Gastrocnemius medialis (tissue), 4 donors: ENCODE measurements at places on chromosomes 12 and 14. TPM values are rescaled to one million over a fixed set of nuclear protein-coding genes. Genes with fewer than 3 reads are reported as not detected.
A peak's percentile ranks its signal among the peaks of the same experiment; 100 is the strongest.

The LTB4R2 gene
- total RNA-seq = 3.1 TPM

The KERA gene
- total RNA-seq = not detected

- H3K4me1 ChIP-seq = no peaks in the 10 kb centered on the region
- H3K36me3 ChIP-seq = peaks cover 38% of the 10 kb centered on the region
- H3K27me3 ChIP-seq = no peaks in the 10 kb centered on the region
- DNase-seq = no peak
- H3K27ac ChIP-seq = no peak overlapping the region
Observed at GRCh38 chr14:105384605-105385321, 13.6 kb upstream of the TEX22 start.

DNA sequence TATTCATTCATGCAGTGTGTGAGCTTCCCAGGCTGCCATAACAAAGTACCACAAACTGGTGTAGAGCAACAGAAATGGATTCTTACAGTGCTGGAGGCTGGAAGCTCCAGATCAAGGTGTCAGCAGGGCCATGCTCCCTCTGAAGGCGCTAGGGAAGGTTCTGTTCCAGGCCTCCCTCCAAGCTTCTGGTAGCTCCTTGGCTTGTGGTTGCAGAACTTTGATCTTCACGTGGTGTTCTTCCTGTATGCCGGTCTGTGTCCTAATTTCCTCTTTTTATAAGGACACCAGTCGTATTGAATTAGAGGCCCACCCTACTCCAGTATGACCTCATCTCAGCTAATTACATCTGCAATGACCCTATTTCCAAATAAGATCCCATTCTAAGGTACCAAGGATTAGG is 3.1 kb downstream of the OTUB2 start:
- H3K4me3 ChIP-seq = no peak overlapping the region
- H3K27me3 ChIP-seq = no peaks in the 10 kb centered on the region
- no peak for DNase-seq
- no peaks in the 10 kb centered on the region for H3K36me3 ChIP-seq
- no peak overlapping the region for H3K27ac ChIP-seq

The APOLD1 gene
- 73.7 TPM for total RNA-seq

The GPR68 gene
- 0.07 TPM for total RNA-seq

- no peak for DNase-seq
- H3K36me3 ChIP-seq = no peaks in the 10 kb centered on the region
- no peak overlapping the region for H3K27ac ChIP-seq
Observed at GRCh38 chr12:117481470-117481869, 120.0 kb upstream of the NOS1 start.

DNA sequence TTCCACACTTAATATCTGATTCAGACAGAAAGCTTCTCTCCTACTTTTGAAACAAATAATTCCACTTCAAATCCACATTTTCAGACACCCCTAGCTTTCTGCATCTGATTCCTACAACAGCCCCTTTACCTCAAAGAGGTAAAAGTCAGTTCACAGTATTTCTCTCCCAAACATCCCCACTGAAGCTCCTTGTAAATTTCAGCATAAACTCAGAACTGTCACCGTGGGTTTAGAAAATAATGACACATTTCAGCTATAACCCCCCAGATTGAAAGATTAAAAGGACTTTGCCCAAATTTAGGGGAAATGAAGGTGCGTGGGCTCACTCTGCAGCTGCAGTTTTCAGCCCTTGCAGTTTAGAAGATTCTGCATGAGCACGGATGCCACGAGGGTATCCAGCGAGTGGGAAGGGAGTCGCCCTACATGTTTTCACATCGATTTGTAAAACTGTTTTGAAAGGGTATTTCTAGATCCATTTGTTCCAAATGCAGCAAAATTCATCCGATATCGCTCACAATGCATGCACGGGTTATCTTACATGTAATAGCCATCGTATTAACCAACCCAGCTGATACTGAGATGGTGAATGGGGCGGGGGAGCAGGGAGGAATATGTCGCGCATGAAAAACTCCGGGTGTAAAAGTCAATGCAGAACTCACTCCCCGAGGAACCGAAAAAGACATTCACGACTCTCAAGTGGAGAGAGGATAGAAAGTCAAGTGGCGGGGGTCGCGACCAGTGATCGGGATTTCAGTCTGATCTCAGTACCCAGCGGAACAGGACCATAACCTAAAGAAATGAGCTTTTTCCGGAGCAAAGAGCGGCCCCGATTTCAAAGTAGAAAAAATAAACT is 5.0 kb upstream of the CCND2 start:
- H3K27me3 ChIP-seq = peaks cover 93% of the 10 kb centered on the region
- peaks cover 26% of the 10 kb centered on the region for H3K4me1 ChIP-seq
- H3K27ac ChIP-seq = no peak overlapping the region

- H3K27me3 ChIP-seq = no peaks in the 10 kb centered on the region
- H3K36me3 ChIP-seq = no peaks in the 10 kb centered on the region
- H3K4me3 ChIP-seq = no peak overlapping the region
- DNase-seq = no peak
- H3K4me1 ChIP-seq = no peaks in the 10 kb centered on the region
Observed at GRCh38 chr12:89160716-89161123, 191.6 kb downstream of the DUSP6 start.

The KCNH3 gene
- total RNA-seq = not detected

- DNase-seq = peak; percentile 61
- peaks cover 7% of the 10 kb centered on the region for H3K36me3 ChIP-seq
- H3K4me1 ChIP-seq = peaks cover 30% of the 10 kb centered on the region
- H3K4me3 ChIP-seq = peak overlapping the region; percentile 79
Observed at GRCh38 chr12:76084863-76085519, 506 bp upstream of the NAP1L1 start.

DNA sequence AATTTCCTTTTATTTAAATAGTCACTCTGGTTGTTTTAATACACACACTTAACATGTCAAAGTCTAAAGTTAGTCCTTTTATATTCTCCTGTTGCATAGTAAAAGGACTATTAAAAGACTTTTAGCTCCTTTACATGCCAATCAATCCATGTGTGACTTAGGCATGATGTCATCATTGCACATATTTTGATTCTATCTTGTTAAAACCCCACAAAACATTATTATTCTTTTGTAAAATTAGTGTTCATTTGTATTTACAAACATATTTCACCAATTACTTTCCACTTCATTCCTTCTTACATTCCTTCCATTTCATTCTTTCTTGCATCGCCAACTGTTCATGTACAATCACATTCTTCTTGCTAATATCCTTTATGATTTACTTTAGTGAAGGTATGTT is 39.6 kb downstream of the TC2N start:
- H3K4me3 ChIP-seq = no peak overlapping the region
- no peak for DNase-seq
- no peaks in the 10 kb centered on the region for H3K4me1 ChIP-seq
- no peak overlapping the region for H3K27ac ChIP-seq

The MANSC4 gene
- not detected for total RNA-seq

DNA sequence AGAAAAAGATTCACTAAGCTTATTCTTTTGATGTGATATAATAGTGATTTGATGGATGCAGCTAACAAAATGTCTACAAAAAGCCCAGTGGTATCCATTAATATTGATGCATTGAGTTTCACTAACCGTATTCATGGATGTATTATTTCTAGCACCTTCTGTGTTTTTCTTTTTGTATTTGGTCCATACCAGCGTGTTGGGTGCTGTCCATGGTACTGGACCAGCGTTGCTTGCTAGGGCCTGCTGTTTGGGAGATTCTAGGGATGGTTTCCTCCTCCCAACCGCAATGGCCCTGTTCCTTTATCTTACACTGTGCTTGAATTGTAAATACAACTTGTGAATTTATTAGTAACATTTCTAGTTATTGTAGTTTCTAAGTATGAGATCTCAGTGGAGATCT is 31.7 kb downstream of the ANO4 start:
- no peaks in the 10 kb centered on the region for H3K36me3 ChIP-seq
- no peaks in the 10 kb centered on the region for H3K27me3 ChIP-seq
- H3K4me1 ChIP-seq = no peaks in the 10 kb centered on the region
- no peak overlapping the region for H3K4me3 ChIP-seq
- no peak for DNase-seq

- no peaks in the 10 kb centered on the region for H3K36me3 ChIP-seq
- H3K4me3 ChIP-seq = no peak overlapping the region
- H3K27me3 ChIP-seq = no peaks in the 10 kb centered on the region
- peaks cover 20% of the 10 kb centered on the region for H3K4me1 ChIP-seq
- peak overlapping the region; percentile 63 for H3K27ac ChIP-seq
Observed at GRCh38 chr12:3684449-3685051, 68.4 kb downstream of the CRACR2A start.

The PRKAG1 gene
- total RNA-seq = 83.8 TPM

The IRAK4 gene
- total RNA-seq = 2.8 TPM

GRCh38 chr12:24488906-24489619 is 459.8 kb downstream of the BCAT1 start:
- no peak overlapping the region for H3K27ac ChIP-seq
- H3K4me1 ChIP-seq = no peaks in the 10 kb centered on the region
